ENCODE measurements at places on chromosomes 4 and X.

DNA sequence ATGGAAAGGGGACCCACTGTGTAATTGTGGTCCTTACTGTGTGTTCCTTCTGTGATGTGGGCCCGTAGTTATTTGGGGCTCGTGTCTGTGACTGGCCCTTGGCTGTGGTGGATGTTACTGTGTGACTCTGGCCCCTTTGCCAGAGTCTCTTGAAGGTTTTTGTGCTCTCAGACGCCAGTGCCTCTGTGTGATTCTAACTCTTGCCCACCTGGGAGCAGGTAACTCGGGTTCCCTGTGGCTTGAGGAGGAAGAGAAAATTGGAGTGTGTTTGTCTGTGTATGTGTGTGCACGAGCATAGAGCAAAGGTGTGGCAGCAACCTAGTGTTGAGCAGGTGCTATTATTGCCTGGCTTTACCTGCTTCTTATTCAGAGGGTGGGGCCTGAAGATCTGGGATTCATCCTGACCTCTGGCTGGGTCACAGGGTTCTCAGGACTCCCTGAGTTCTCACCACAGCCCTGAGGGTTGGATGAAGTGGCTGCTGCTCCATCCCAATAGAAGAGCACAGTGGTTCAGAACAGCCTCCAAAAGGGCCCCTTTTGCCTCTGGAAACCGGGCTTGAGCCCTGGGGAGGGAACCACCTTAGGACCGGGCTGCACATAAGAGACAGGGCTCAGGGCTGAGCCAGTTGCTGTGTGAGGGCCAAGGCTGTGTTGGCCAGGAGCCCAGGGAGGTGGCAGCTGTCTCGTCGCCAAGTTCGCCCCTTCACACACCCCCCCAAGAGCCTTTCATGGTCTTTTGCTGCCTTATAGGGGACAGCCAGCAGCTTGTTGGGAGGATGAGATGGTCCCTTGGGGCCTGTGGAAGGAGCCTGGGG is 1.3 kb downstream of the RBM10 start:
- no peak for DNase-seq

GRCh38 chrX:12814420-12814819 is 23.2 kb downstream of the PRPS2 start:
- no peak for DNase-seq

- DNase-seq: no peak
These were observed 26.0 kb downstream of the AMTN start for GRCh38 chr4:70544279-70544868.

DNA sequence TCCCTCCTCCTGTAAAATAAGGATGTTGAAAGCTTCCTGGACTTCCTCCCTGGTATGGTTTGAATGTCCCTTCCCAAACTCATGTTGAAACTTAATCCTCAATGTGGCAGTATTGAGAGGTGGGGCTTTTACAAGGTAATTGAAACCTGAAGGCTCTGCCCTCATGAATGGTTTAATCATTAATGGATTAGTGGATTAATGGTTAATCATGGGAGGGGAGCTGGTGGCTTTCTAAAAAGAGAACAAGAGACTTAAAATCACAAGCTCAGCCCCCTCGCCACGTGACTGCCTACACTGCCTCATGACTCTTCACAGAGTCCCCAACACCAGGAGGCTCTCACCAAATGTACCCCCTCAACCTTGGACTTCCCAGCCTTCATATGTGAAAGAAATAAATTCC is 124.6 kb upstream of the ANXA3 start:
- no peak for DNase-seq

DNA sequence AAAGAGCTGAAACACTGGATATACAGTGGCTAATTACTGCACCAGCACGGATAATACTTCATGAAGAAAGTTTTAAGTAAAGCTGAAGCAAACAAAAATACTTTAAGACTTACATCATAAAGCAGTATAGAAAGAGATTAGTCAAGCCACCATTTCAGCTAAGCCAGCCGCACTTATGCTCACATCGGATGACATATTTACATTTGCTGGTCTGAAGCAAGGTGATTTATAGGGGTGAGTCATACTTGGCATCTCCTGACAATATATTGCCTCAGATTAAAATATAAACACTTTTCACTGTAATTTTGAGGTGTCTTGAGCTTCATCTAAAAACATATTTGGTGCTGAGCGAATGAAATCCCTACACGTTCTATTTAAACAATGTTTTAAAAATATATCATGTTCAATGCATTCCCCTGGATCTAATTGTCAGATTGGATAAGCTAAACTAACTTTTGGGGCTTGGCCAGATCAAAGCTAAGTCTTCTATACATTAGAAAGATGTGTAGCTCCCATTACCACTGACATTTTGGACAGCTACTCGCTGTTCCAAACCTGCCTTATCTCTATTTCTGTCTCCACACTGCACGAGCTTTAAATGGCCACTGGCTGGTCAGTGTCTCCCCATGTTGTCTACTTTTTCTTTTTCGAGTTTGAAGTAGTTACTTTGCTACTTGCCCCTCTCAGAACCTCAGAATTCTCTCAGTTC is 103.2 kb downstream of the VCX2 start:
- no peak for DNase-seq

- DNase-seq: peak; percentile 28
These were observed 3.0 kb downstream of the SLIT2 start for GRCh38 chr4:20254511-20255250.

- no peak for DNase-seq
These were observed 10.3 kb downstream of the FHDC1 start for GRCh38 chr4:152946446-152946845.

DNA sequence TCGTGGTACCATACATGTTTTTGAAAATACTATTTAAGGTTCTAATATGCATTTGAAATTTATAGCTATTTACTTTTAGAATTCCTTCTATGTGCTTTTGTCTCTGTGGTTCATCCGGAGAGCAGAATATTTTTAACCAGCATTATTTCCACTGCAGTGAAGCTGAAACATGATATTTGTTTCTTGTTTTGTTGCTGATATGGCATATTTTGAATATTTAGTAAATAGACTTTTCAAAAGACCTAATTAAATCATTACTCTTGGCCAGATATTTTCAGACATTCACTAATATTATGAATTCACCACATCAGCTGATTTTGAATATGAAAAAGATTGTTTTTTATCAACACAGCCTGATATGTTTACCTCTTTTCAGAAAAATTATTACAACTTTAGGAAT is 87.0 kb downstream of the FAT4 start:
- DNase-seq: no peak

Measured in progenitor cell of endocrine pancreas (in vitro differentiated cells).